Posterior vena cava (tissue), 2 donors: ENCODE measurements at places on chromosomes 12 and 14. TPM values are rescaled to one million over a fixed set of nuclear protein-coding genes. Genes with fewer than 3 reads are reported as not detected.

PRB3 gene
- total RNA-seq: not detected

FAM186B gene
- total RNA-seq: 0.14 TPM

GLT8D2 gene
- total RNA-seq: 12.4 TPM

DNA sequence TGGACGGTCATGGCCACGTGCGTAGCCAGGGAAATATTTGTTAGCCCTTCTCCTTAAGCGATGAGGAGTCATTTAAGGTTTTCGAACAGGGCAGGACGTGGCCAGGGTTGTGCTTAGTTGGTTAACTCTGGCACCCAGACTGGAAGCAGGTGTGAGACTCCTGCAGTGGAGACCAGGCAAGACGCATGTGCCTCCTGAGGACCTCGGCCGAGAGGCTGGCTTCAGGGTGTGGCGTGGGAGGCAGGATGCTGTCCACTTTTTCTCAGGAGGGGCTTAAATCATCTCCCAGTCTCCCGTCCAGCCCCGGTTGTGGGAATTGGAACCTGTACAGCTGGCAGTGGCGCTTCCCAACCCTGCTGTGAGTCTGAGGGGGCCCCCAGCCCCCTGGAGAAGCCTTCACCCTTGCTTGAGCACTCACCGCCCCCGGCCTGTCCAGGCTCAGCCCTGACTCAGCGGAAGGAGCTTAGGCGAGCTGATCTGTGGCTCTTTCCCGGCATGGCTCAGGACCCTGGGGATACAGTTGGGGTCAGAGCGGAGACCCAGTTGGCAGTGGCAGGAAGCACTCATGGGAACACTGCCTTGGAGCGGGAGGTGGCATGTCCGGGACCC, 46.3 kb upstream of the TSPAN9 start:
- DNase-seq: no peak

DNA sequence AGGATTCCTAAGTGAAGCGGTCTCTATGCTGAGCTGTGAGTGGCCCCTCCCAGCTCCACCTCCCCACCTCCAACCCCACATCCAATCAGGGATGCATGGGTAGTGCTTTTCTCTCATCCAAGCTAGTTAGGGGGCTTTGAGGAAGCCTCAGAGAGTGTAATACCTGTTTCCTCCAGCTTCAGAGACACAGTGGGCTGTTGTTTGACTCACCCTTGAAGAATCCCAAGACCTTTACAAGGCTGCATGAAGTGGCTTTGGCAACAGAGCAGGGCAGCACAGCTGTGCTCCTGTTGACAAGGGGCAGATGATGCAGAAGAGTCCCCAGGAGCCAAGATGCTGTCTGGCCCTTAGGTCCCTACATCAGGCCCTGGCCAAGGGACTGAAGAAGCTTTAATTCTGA, 27.1 kb upstream of the CLMN start:
- no peak for DNase-seq

ETV6 gene
- total RNA-seq: 60.3 TPM
